ENCODE measurements at places on chromosomes 1 and 21.

- no peak for DNase-seq
Measured at GRCh38 chr1:90831910-90832309, 114.8 kb upstream of the BARHL2 start.

DNA sequence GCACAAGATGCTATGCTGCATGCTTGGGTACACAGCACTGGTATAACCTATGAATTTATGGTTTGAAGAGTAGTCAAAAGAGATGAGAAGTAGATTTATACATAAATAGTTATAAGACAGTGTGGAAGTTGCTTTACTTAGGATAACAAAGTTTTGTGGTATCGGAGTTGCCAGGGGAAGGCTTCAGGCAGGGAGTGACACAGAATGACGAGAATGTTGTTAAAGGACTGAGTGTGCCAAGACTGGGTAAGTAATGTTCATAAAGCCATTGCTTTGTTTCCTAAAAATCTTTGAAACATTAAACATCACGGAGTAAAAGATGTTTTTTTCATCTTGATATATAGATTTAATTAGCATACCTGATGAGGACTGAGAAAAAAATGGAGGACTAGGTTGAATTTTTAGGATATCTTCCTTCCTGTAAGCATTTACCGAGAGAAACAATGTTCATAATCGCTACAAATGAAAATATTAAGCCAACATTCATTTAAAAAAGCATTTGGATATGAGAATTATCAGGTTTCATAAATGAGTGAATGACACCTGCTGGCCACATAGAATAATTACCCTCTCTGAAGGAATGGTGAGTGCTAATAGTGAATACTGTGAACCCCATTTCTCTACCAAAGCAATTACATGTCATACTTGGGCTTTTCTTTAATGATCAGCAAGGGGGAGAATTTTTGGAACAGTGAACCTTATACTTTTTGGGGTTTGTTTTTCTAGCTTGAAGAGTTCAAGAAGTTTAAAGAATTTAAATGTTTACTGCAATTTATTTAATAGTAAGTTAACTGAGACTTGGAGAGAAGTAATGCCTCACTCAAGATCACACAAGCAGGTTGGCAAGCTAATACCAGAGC, 28.4 kb downstream of the EXTL2 start:
- no peak for DNase-seq

GRCh38 chr1:116997066-116997465, 4.5 kb upstream of the CD101 start:
- DNase-seq: no peak

GRCh38 chr21:25179116-25179515, 428.2 kb downstream of the MRPL39 start:
- DNase-seq: no peak

DNA sequence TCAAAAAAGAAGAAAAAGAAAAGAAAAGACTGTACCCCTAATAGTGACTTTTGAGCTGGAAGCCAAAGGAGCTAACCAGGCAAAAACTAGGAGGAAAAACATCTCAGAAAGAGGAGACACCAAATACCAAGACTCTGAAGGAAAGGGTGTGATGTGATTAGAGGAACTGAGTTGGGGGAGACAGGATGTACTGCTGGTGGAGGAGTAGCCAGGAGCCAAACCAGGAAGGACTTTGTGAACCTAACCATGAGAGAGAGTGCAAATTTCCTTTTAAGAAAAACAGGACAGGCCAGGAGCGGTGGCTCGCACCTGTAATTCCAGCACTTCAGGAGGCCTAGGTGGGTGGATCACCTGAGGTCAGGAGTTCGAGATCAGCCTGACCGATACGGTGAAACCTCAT, 4.1 kb upstream of the RBP7 start:
- DNase-seq: no peak

DNA sequence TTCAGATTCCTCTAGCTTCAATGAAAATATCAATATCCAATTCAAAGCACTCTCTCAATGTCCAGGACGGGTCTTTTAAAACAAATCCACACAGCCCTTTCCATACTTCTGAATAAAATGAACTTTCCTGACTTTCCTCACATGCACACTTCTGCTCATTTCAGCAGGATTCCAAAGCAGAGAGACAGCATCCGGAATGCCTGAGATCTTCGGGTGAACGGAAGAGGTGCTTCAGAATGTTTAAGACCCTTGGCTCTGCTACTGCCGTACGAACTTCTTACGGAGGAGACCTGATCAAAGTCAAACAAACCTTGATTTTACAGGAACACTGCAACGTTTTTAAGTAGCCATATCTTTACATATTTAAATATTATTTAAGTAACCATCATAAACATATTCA, 245.7 kb downstream of the PTBP2 start:
- no peak for DNase-seq

GRCh38 chr21:28159396-28159795, 833.3 kb downstream of the LTN1 start:
- DNase-seq: no peak

- DNase-seq: no peak
Measured at GRCh38 chr1:245217853-245218608, 63.2 kb downstream of the KIF26B start.

- no peak for DNase-seq
Measured at GRCh38 chr1:10617318-10617717, 142.6 kb downstream of the PEX14 start.

GRCh38 chr21:42120101-42120902, 49.2 kb downstream of the UMODL1 start:
- no peak for DNase-seq

DNA sequence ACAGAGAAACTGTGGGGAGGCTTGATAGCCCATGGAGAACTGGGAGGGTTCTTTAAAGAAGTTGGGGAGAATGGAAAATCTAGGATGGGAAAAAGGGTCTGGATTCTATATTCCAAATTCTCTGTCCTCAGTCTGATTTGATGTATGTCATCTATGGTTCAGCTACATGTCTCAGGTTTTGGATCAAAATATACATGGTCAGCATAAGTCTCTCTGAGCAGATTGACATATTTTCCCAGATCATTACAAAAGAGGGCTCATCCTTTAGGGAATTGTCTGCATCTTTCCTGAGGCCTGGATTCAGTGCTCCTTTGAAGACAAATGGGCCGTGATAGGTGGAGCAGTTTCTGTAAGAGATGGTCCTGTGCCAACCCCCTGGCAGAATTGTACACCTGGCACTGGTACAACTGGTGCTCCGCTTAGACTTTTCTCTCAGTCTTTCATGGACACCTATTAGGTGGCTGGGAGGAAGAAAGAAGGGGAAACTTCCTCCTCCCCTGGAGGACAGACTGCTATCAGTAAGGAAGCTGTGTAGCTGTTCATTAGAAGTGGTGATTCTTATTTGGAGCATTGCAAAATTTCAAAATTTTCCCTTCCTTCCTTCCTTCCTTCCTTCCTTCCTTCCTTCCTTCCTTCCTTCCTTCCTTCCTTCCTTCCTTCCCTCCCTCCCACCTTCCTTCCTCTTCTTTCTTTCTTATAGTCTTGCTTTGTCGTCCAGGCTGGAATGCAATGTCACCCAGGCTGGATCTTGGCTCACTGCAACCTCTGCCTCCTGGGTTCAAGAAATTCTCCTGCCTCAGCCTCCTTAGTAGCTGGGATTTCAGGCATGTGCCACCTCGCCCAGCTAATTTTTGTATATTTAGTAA, 26.1 kb upstream of the RGL1 start:
- peak; percentile 6 for DNase-seq

- no peak for DNase-seq
Measured at GRCh38 chr1:228216371-228217320, 8.8 kb downstream of the OBSCN start.

DNA sequence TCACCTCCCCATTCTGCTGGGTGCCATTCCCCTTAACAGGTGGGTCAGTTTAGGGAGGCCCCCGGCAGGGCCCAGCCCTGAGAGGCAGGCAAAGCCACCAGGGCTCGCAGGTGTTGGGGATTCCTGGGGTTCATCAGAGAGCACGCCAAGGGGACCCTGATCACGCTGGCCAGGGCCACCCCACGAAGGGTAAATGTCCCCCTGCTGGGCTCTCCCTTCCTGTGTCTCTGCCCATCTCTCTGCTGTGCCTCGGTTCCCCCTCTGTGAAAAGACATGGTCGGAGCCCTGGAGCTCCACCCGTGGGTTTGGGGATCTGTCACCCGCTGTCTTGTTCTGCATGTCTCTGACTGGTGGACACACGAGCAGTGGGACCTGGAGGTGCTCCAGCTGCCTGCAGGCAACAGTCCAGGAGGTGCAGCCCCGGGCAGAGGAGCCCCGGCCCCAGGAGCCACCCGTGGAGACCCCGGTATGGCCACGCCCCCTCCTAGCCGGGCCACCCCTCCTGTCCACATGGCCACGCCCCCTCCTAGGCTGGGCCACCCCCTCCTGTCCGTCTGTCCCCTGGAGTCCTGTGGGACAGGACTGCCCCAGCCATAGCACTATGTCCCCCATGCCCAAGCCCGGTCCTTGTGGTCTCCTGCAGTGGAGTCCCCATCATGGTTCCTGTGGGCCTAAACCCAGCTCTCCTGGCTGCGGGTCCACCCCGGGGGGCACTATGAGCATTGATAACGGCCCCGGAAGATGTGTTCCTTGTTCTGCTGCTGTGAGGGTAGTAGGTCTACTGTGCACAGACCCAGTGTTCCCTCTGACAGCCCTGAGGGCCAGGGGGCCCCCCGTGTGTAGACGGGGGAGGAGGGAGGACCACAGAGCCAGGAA, 6.5 kb downstream of the AIRE start:
- no peak for DNase-seq

DNA sequence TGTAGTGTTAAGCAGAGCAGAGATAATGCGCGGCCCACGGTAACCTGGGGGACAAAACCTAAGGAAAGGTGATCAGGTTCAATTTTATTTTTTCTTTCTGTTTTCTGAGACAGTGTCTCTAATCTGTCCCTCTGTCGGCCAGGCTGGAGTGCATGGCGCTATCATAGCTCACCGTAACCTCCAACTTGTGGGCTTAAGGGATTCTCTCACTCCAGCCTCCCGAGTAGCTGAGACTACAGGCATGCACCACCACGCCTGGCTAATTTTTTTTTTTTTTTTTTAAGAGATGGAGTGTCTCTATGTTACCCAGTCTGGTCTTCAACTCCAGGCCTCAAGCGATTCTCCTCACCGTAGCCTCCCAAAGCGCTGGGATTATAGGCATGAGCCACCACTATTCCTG, 724 bp upstream of the ANKRD35 start:
- no peak for DNase-seq

DNA sequence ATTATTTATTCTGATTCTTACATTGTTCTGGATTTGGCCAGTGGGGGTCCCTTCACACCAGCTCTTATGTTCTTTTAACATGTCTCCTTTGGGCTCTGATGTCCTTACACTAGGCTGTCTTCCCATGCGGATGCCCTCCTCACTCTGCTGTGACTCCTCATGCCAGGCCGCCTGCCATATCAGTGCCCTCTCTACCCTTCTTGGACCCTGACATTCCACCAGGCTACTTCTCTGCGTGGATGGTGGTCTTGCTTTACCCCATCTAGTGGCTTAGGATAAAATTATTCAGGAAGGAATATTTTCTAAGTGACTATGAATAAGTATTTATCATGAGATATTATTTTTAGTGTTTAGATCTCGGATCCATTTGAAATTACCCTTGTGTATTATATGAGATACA, 21.2 kb downstream of the ATF6 start:
- no peak for DNase-seq

GRCh38 chr1:23854568-23854967, 13.5 kb downstream of the FUCA1 start:
- DNase-seq: no peak

DNA sequence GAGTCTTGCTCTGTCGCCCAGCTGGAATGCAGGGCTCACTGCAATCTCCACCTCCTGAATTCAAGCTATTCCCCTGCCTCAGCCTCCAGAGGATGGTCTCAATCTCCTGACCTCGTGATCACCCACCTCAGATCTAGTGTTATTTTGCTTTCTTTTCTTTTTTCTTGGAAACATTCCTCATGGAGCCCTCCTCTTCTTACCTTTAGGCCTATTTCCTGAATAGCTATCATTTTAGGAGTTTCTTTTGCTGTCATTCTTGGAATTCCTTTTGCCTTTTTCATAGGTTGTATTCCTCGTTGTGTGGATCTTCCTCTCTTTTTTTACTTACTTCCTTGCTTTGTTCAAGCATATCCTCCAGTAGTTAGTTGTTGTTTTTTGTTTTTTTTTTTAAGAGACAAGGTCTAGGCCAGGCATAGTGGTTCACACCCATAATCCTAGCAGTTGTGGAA, 173.8 kb downstream of the RASAL2 start:
- no peak for DNase-seq

DNA sequence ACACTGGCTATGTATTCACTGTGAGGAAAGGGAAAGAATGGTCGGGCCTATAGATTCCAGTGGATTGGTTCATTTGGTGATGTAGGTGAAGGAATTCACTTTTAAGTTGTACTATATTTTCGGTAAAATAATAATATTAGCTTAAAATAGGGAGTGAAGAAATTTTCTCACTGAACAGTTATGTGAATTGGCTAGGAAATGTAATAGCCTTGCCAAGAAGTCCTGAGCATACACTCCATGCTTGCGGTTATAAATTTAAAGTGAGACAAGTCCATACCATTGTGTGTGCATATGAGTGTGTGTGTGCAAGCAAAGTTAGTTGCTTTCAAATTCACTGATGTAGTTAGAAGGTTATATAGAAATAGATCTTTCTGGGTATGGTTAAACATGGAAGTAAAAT, 1651.0 kb downstream of the NCAM2 start:
- no peak for DNase-seq

DNA sequence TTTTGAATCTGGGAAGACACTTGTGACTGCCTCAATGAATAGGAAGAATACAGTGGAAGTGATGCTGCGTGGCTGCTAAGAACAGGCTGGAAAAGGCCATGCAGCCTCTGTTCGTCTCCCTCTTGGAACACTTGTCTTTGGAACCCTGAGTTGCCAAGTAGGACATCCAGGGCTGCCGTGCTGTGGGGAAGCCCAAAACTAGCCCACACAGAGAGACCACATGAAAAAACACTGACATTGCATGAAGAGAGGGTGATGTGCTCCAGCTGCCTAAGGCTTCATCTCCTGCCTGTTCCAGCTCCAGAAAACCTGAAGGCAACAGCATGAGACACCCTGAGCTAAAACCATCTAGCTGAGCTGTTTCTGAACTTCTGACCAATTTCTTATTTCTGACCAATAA, 61.1 kb upstream of the GNG4 start:
- no peak for DNase-seq

DNA sequence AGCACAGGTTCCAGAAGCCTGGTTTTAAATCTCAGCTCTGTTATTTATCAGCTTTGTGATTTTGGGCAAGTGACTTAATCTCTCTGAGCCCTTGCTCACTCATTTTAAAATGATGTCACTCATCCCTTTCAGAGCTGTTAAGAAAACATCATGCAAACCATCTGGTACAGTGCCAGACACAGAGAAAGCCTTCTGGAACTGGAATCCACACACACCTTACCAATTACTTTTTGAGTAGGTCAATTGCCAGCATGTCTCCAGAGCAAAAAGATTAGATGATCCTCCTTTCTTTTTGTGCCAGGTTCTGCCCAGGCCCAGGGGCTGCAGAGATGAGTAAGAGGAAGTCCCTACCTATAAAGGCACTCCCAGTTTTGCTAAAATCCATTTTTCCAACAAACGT, 61.3 kb downstream of the ROR1 start:
- no peak for DNase-seq
